ENCODE measurements at places on chromosomes 7 and 10. TPM values are rescaled to one million over a fixed set of nuclear protein-coding genes. Genes with fewer than 3 reads are reported as not detected.

The NIPSNAP2 gene
- total RNA-seq = 43.8 TPM

The NEURL1 gene
- not detected for total RNA-seq

The GIMAP1 gene
- 28.2 TPM for total RNA-seq

The PAPOLB gene
- 0.23 TPM for total RNA-seq

The AMPH gene
- total RNA-seq = not detected

The CACNB2 gene
- total RNA-seq = not detected

The FZD1 gene
- total RNA-seq = 6.0 TPM

The STX1A gene
- total RNA-seq = 11.4 TPM
